NCI-H2227 treated with DMSO at 0.1 percent for 48 hours (cell line): ENCODE measurements at places on chromosomes 3 and 15.

DNA sequence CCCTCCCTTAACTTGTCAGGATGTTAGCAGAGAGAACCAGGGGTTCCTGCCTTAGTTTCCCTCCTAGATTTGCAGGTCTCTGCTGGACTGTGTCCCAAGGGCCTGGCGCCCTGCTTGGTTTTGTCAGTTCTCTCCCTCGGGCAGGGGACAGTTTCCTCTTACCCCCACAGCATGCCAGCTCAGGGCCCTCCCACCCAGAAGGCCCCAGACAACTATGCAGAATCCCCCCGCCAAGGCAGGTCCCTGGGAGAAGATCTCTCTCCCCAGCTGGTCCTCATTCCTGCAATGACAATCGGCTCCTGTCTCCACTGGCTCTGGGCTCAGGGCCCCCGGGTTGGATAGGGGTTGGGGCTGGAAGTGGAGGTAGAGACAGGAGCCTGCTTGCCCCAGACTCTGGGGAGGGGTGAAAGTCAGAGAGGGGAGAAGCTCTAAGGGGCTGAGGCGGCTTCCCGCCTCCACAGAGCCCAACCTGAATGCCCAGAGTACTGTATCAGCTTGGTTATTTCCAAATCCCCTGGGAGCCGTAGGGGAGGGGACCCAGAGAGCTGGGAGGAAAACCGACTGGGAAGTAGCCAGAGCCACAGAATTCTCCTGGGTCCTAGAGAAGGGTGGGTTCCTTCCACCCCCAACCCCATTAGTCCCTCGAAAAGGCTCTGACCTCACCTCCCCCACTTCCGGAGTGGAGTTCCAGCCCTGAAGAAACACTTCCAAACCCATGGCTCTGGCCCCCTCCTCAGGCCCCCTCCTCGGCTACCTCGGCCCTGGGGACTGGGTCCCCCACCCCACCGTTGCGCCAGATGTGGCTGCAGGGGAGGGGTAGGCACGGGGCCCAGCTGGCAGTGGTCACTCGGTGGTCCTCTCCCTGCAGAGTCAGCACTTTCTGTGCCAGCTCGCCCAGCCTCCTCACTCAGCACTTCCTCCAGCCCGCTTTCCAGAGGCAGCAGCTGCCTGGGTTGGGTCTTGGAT lies 3.8 kb upstream of the LOXL1 start:
- no peak for DNase-seq

GRCh38 chr15:41104234-41104633 lies 11.8 kb downstream of the INO80 start:
- DNase-seq = no peak

DNA sequence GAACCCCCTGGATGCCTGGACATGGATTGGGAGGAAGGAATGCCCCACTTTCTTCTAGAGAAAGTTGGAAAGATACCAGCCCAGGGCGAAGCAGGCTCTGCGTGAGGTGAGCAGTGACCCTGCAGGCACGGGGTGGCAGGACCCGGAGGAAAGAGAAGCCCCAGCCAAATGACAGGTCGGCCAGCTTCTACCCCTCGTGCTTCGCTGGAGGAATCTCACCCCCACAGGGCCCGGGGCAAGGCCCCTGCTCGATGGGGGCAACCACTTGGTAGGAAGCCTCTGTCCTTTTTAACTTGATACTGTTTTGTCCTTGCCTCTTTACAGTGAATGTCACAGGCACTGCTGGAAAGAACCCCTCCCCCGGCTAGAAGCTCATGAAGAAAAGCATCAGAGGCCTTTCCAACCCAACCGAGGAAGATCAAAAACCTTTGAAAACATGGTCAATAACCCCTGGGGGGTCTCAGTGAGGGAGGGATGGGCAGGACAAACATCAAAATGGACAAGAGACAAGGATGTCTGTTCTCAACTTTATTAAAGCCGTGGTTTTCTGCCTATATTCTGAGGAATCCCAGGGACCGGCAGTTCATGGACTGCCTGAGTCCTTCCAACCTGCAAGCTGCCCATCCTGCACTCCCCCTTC lies 54.4 kb downstream of the SH3BP5 start:
- no peak for DNase-seq

DNA sequence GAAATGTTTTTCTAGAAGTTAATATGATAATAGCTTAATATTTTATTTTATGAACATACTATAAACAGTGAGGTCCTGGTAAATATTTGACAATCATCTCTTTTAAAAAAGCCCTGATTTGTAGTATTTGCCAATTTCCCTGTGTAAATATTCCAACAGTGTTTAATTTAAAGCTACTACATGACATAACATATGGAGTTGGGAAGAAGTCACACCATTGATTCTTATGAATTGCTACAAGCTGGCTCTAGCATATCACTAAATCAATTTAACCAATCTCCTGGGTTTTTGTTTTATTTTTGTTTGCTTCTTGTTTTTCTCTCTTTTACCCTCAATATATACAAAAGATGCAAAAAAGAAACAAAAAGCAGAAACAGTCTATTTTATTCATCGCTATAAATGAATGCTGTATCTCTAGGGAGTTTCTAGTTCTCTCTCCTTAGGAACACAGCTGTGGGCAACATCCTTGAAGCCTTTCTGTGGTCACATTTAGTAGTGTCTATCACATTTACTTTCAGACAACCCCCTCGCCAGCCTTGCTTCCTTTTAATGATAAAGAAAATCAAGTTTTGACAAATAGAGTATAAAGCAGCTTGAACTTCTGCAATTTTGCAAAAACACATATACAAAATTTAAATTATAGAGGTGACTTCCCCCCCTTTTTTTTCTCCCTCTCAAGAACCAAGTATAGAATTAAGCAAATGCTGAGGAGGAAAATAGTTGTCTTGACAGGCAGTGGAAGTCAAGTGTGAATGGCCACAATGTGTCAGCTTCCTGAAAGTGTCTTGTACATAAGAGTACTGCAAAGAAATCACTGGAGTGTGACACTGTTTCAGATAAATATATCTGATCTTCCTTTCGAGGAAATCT lies 21.4 kb downstream of the CCR1 start:
- DNase-seq = no peak

GRCh38 chr3:35141406-35141805 lies 497.9 kb upstream of the ARPP21 start:
- no peak for DNase-seq

DNA sequence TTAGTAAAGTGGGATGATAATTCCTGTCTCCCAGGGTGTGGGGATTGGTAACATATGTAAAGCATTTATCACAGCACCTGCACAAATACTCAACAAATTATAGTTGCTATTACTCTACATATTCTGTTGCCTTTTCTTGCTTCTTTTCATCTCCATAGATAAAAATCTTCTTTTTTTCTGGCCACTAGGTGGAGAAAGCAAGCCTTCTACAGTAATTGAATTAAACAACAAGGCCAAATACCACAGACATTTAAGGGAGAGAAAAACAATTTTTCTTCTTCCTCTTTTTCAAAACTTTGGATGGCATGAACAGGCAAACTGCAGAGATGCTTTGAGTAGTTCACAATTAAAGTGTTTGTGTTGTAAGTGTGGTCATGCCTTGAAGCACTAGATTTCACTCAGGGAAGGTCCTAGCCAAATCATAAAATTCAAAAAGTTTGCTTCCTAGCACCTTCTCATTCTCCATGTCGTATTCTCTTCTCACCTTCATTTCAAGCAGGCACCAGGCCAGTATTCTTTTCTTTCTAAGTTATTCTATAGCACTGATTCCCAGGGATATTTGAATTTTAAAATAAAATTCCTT lies 493.4 kb upstream of the TGFBR2 start:
- DNase-seq = no peak

DNA sequence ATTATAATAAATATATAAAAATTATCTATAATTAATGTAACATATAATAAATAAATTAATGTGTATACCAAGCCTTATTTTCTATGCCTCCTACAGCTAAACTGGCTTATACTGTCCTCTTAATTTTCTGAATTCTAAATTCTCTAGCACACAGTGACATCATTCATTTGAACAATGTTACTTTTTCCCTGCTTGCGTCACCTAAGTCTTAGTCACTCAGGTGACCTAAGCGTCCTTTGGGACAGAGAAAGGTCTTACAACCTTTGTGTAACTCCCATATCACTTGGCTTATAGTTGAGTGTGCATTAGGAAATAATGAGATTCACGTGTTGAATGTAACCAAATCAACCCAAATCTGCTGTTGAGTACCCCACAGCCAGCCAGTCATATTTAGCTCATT lies 48.5 kb upstream of the KCNMB2 start:
- DNase-seq = no peak

- DNase-seq = no peak
These were observed 62.0 kb downstream of the RPL22L1 start for GRCh38 chr3:170808041-170808440.

- no peak for DNase-seq
These were observed 71.0 kb downstream of the RBM6 start for GRCh38 chr3:50010959-50011358.
